DMS79 treated with DMSO at 0.1 percent for 48 hours (cell line): ENCODE measurements at places on chromosomes 6 and 20.

- DNase-seq, result no peak
Measured at GRCh38 chr6:54134935-54135334, 23.7 kb downstream of the MLIP start.

- no peak for DNase-seq
Measured at GRCh38 chr6:106800379-106800778, 171.0 kb downstream of the QRSL1 start.

- DNase-seq, result no peak
Measured at GRCh38 chr6:53579338-53579737, 34.4 kb upstream of the GCLC start.

- DNase-seq, result no peak
Measured at GRCh38 chr6:161104966-161105365, 113.4 kb downstream of the MAP3K4 start.

DNA sequence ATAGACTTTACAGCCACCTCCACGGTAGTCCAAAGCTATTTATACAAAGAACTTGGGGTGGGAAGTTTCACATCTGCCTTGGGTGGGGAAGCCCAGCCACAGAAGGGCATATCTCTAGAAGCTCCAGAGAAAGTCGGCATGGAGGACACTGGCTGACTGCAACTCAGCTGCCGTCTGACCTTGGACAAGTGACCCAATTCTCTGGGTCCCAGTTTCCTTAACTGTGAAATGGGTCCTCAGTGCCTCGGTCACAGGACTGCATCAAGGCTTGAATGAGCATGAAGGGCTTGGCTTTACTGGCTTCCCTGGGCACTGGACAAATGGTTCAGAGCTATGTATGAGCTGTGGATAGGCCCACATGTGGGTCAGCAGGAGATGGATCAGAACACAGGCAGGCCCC is 58.6 kb downstream of the NOL4L start:
- DNase-seq, result no peak

GRCh38 chr6:17012421-17013225 is 89.2 kb upstream of the STMND1 start:
- DNase-seq, result no peak

DNA sequence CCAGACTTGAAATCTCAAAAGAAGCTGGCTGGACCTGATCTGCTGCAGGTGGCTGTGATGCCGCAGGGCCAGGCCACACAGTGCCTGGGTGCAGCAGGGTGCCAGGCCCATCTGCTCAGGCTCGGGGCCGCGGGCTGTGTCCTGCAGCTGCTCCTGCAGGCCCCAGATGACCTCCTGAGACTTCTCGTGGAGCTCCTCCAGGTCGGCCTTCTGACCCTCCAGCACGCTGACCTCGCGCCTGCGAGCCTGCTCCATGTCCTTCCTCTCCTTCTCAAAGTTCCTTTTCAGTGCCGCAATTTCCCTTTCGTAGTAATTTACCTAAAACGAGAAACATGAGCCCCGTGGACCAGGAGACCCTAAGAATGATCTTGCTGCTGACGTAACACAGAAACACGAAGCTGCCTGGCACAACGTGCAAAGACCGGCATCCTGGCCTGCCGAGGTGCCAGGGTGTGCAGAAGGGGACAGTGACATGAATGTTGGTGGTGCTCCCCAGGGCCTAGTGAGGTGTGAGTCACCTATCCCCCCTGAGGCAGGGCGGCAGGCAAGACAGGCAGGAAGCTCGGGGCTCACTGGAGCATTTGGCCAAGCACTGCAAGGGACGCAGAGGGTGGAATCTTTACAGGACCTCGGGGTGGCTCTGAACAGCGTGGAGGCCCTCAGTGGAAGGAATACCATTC is 71.6 kb downstream of the GINS1 start:
- no peak for DNase-seq

GRCh38 chr6:42339991-42340401 is 111.7 kb downstream of the TRERF1 start:
- DNase-seq, result no peak

GRCh38 chr6:63395381-63395780 is 75.6 kb upstream of the LGSN start:
- no peak for DNase-seq

- DNase-seq, result no peak
Measured at GRCh38 chr6:5285526-5285925, 24.2 kb downstream of the FARS2 start.

DNA sequence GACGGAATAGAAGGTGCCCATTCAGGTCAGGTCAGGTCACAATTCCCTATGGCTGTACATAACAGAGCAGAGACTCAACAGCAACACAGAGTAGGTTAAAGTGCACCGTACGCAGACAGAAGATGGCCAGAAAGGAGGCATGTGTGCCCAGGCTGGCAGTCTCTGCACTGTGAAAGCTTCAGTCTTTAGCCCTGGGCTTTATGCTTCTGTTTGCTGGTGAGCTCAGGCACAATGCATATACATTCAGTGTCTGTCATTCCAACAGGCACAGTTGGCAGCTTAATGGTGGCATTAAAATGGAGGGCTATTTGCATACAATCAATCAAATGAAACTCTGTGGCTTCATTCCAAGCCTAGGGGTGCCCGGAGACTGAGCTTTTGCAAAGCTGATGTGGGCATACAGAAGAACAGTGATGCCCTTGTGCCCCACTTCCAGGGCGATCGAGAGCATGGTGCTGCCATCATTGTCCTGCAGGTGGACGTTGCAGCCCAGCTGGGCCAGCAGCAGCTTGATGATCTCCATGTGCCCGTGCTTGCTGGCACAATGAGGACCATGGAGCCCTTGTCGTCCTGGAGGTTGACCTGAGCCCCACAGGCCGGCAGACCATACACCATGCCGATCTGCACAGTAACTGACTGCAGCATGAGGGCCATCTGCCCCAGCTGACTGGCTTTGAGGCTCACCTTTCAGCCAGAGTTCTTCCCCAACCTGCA is 22.4 kb downstream of the TRMT6 start:
- no peak for DNase-seq

GRCh38 chr6:48883116-48883515 is 579.9 kb downstream of the MMUT start:
- DNase-seq, result no peak

DNA sequence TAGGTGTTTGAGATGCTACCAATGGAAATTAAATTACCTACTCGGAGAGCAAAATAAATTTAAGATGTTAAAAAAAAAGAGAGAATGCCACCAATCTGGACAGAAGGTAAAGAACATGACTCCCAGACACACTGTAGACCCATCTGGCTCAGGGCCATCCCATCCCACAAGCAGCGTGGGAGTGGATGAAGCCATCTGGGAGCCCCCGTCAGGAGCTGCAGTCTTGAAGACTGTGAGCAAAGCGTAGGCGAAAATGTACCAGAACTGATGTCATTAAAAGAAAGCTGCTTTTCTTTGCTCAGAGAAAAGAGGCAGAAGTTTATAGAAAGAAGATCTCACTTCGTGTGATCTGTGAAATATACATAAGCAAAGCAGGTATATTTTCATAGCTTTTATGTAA is 815.7 kb downstream of the QKI start:
- DNase-seq, result no peak

DNA sequence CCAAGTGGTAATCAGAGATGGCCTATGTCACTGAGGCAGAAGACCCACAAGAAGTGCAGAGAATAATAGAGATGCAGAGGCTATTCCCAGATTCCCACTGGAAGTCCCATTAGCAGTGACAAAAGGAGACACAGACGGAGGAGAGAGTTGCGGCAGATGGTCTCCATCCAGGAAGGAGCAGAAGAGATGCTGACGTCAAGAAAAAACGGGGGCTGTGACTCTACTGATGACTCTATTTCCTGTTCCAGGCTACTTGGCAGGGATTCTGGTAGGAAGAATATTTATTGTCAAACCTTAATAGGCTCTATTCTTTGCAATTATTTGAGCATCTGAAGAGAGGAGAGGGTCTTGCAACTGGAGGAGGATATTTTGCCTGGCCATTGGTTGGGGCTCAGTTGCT is 246.0 kb upstream of the ECI2 start:
- no peak for DNase-seq

DNA sequence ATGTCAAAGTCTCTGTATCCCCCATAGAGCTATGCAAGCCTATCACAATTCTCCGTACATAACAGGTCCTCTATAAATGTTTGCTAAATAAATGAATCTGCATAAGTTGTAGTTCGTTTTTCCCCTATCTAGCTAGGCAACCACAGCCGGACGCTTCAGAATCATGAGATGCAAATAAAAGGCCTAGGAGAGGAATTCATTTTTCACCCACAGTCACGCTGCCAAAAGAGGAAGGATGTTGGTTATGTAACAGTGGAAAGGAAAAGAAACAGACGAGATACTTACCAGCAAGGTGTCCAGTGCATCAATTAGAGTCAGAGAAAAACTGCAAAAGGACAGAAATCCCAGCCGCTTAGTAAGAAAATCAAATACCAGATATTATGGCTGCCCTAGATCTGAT is 2.4 kb downstream of the EDEM2 start:
- no peak for DNase-seq

GRCh38 chr6:32182555-32182981 is 1.5 kb downstream of the AGER start:
- DNase-seq, result no peak

- DNase-seq, result no peak
Measured at GRCh38 chr6:11224966-11225463, 7.5 kb downstream of the NEDD9 start.

- DNase-seq, result no peak
Measured at GRCh38 chr6:85476532-85476931, 26.6 kb downstream of the NT5E start.

DNA sequence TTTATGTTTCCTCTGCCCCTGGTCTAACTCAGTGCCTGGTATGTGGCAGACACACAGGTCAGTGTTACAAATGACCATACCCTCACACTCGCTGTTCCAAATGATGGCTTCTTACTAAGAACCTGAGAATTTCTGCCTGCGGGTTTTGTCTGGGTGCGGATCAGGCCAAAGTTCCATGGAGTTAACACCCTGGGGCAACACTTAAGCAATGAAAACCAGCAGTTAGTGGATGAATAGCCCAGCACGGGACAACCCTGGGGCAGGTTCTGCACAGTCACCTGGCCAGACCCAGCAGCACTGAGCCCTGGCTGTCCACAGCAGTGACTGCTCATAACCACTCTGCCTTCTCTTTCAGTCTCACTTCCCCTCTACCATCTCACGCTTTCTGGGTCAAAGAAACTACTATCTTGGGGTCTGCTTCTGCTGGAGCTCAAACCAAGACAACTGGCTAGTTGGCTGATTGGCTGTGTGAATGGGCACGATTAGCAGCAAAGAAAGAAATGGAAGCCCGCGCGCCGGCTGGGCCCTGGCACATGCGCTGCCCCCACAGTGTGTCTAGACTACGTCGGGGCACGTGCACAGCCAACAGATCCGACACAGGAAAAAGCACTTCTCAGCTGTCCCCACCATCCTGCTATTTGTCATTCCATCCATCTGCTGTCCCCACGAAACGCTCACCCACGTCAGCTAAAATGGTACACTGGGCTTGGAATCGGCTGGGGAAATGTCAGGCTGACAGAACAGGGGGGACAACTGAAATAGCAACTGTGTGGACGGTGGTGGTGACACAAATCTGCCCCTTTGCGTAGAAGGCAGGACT is 36.6 kb downstream of the MGME1 start:
- DNase-seq, result no peak

DNA sequence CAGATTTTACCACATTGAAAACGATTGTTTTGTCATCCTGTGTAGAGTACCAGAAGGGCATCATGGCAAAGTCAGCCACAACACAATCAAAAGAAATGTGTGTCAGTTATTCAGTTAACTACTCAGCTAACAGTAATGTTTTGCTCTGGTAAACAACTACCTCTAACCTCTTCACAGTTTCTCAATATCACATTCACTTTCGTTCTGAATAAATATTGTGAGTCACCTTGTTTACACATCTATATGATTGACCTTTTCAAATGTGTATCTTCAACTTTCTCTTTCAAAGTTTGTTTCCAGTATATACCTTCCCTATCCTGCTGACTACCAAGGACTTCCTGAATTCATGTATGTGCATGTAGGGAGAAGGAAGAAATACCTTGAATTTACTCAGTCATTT is 216.6 kb upstream of the UFL1 start:
- DNase-seq, result no peak

- no peak for DNase-seq
Measured at GRCh38 chr20:49676581-49677291, 36.9 kb downstream of the B4GALT5 start.

DNA sequence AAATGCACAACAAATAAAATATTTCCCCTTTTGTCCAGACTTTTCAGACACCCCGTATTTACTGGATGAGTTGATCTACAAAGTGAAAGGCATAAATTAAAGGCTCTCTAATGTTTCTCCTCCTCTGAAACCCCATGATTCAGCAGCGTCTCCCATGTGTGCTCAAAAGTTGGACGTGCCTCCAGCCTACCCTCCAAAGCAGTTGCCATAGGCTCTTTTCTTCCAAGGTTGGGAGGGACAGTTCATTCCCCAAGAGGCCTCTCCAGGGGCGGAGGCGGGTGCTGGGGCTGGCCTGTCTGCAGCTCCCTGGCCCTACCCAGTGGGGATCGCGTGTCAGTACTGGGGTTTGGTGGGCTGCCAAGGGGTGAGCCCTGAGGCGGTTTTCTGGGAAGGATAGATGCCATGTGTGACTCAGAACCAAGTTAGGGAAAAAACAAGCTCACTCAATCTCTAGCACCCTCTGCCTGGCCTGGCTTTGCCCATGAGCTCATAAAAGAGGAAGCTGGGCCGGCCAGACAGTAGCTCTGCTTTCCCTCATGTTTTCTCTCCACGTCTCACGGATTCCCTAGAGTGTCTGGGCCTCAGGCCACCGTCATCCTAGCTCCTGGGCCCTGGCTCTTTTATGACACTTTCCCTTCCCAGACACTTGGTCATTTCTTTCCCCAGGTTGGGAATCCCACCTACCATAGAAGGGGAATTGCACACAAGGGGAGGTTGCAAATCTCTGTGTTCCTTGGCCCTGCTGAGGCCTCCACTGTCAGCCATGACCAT is 8.0 kb upstream of the IER3 start:
- DNase-seq, result peak; percentile 83

DNA sequence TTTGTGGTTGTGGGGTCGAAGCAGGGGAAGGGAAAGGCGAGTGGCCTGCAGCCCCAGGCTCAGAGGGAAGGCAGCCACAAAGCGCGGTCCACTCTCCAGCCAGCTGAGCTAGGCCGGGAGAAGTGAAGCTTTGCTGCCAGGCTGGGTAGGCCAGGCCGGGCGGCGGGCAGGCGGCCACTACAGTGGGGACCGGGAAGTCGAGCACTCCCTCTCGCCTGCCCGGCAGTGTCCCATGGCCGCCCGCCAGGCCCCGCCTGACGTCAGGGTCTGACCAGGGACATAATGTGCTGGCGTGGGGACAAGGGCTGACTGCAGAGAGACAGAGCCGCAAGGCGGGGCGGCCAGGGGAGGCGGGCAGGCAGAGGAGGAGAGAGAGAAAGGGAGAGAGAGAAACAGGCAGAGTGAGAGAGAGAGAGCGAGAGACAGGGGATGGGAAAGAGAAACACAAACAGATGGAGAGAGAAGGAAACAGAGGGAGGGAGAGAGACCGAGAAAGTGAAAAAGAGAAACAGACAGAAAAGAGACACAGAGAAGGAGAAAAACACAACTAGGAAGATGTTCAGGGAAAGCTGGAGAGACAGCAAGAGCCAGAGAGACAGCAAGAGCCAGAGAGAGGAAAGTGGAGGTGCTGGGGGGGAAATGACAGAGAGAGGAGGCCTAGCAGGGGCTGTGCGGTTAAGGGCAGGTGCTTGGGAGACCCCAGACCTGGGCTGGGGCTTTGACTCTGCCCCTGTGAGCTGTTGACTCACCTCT is 94.5 kb upstream of the PTPN1 start:
- DNase-seq, result no peak

GRCh38 chr6:30964075-30964474 is 19.4 kb upstream of the MUC21 start:
- no peak for DNase-seq

- no peak for DNase-seq
Measured at GRCh38 chr20:4289875-4290274, 274.5 kb upstream of the RNF24 start.

GRCh38 chr20:50516180-50516934 is 6.2 kb downstream of the PTPN1 start:
- no peak for DNase-seq
